ENCODE measurements at places on chromosomes 1 and 21. TPM values are rescaled to one million over a fixed set of nuclear protein-coding genes. Genes with fewer than 3 reads are reported as not detected.

NTMT2 gene
- not detected for total RNA-seq

CHI3L2 gene
- total RNA-seq = 1.3 TPM

- peak overlapping the region; percentile 83 for H3K27ac ChIP-seq
- H3K27me3 ChIP-seq = peaks cover 11% of the 10 kb centered on the region
- no peak overlapping the region for H3K4me3 ChIP-seq
- H3K4me1 ChIP-seq = peaks cover 4% of the 10 kb centered on the region
- H3K36me3 ChIP-seq = no peaks in the 10 kb centered on the region
These were observed 90.8 kb upstream of the TMPRSS2 start for GRCh38 chr21:41598561-41599431.

DNA sequence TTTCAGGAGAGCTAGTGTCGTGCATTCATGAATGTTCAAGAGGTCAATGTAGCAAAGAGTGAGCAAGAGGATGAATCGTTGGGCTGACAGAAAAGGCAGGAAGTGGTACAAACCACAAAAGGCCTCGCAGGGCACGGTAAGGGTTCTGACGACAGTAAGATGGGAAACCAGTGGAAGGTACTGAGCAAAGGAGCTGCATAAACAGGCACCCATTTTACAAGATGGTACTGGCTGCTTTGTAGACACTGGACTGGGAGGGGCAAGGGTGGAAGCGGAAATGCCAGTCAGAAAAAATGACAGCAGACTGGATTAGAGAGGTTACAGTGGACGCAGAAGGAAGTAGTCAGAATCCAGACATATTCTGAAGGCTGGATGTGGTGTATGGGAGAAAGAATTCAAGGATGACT, 123.5 kb downstream of the PTPN14 start:
- H3K4me3 ChIP-seq = no peak overlapping the region
- H3K4me1 ChIP-seq = peaks cover 34% of the 10 kb centered on the region
- no peak for DNase-seq
- no peaks in the 10 kb centered on the region for H3K36me3 ChIP-seq

GRCh38 chr1:61081686-61082310, 563 bp upstream of the NFIA start:
- peaks cover 5% of the 10 kb centered on the region for H3K36me3 ChIP-seq
- H3K4me3 ChIP-seq = peak overlapping the region; percentile 90
- peaks cover 14% of the 10 kb centered on the region for H3K27me3 ChIP-seq

DNA sequence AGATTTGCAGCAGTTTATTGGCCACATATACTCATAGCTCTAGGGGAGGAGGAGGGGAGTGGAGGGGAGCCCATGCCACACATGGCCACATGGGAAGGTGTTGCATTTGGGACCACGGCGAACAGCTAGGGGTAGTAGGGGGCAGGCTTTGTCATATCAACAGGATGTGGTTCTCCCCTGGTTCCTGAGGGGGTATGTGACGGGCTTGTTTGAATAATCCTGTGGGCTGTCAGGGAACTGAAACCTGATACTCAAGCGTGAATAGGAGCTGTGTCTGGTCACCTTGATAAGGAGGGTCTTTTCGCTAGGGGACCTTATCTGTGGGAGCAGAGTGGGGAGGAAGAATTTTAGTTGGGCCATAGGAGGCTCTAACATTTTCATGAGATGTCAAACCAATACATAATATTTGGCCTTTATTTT, 264.7 kb downstream of the CTH start:
- H3K27me3 ChIP-seq = no peaks in the 10 kb centered on the region
- peak overlapping the region; percentile 84 for H3K27ac ChIP-seq
- no peak overlapping the region for H3K4me3 ChIP-seq
- peaks cover 24% of the 10 kb centered on the region for H3K4me1 ChIP-seq
- DNase-seq = peak; percentile 28

DNA sequence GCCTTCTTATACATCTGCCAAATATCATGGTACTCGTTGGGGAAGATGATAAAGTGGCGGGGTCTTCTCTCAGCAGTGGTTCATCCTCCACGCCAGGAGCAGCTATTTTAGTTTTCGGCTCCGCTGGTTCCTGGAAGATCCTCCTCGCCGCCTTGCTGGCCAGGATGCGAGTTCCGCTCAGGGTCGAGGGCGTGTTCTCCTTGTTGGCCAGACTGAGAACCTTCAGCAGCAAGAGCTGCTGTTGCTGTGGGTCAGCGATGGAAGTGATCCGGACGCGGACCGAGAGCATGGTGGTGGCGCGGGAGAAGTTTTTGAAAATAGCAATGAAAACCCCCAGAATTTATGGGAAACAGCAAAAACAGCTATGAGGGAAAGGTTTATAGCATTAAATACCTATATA, 11.4 kb upstream of the CFAP126 start:
- H3K27ac ChIP-seq = no peak overlapping the region
- no peak overlapping the region for H3K4me3 ChIP-seq
- H3K36me3 ChIP-seq = no peaks in the 10 kb centered on the region
- DNase-seq = no peak
- no peaks in the 10 kb centered on the region for H3K27me3 ChIP-seq
- H3K4me1 ChIP-seq = peaks cover 3% of the 10 kb centered on the region

DNA sequence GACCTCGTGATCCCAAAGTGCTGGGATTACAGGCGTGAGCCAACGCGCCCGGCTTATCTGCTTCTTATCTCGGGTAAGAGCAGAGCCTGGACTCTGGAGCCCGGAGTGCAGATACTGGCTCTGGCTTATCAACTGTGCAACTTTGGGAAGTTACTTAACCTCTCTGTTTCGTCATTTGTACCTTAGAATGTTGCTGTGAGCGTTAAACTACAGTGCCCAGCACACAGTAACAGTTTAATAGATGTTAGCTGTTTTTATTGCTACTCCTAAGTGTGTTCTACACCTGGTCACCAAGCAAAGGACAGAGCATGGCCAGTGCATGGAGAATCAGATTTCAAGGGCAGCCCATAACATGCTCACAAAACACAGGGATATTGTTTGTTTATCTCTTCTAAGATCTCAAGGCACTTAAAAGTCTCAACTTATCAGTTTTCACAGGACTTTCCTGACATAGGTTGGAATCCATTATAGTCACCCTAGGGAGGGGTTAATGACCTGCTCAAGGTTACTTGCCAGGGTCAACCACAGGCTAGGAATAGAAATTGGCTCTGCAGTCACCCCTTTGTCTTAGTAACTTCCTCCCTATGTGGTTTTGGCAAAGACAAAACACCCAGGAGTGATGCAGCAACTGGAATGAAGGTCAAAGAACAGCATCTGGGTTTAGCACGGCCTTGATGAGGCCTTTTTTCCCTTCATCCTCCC, 22.5 kb upstream of the SRP9 start:
- peaks cover 2% of the 10 kb centered on the region for H3K27me3 ChIP-seq
- DNase-seq = no peak
- peaks cover 7% of the 10 kb centered on the region for H3K4me1 ChIP-seq

DNA sequence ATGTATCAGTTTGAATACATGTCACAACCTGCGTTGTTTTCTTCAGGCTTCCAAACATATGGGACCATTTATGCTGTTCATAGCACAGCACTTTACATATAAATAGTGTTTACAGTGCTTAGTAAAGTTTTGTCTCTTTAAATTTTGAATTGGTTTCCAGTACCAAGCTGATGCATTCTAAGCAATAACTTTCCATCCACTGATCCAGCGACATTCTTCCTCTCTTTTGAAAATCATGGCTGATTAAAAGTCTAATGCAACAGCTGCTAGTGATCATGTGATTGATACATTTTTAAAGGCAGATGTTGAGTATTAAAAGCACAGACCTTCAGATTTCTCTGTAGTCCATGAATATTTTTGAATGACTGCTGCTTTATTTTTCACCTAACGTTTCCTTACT, 154.9 kb downstream of the PTPRC start:
- H3K4me3 ChIP-seq = no peak overlapping the region
- DNase-seq = no peak
- H3K27me3 ChIP-seq = no peaks in the 10 kb centered on the region
- H3K27ac ChIP-seq = no peak overlapping the region
- H3K4me1 ChIP-seq = peaks cover 5% of the 10 kb centered on the region

Data from endothelial cell (in vitro differentiated cells).